NCI-H526 (cell line): ENCODE measurements at places on chromosomes 7 and 10.

- DNase-seq: no peak
Observed at GRCh38 chr10:87590705-87591588, 68.7 kb upstream of the PAPSS2 start.

DNA sequence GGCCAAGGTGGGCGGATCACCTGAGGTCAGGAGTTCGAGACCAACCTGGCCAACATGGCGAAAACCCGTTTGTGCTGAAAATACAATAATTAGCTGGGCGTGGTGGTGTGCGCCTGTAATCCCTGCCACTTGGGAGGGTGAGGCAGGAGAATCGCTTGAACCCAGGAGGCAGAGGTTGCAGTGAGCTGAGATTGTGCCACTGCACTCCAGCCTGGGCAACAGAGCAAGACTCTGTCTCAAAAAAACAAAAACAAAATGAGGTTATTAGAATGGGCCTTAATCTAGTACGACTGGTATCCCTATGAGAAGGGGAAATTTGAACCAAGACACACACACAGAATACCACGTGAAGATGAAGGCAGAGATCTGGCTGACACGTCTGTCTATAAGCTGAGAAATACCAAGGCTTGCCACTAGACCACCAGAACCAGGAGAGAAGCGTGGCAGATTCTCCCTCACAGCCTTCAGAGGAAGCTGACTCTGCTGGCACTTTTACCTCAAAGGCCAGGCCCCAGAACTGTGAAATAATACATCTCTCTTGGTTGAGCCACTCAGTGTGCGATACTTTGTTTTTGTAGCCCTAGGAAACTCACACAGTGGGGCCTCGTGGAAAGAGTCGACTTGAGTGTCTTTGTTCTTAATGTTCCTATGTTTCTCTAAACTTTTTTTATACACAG is 59.6 kb downstream of the TMEM209 start:
- no peak for DNase-seq

GRCh38 chr10:20381761-20382160 is 515.4 kb downstream of the NEBL start:
- no peak for DNase-seq

DNA sequence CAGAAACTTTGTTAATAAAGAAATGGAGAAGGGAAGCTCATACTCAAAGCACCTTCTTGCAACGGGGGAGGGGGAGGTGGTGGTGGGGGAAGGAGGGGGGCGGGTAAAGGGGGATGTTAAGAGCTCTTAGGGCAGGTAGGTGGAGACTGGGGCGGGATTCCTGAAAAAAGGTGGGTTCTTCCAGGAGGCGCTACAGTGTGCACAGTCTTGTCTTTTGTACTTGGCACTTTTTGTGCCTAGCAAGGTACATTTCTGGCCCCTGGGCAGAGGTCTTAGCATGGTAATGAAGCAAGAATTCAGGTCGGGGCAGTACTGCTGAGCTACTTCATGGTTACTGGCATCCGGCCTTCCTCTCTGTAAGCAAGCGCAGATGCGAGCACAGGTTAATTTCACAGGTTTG is 15.2 kb upstream of the LAMB4 start:
- no peak for DNase-seq

- DNase-seq: no peak
Observed at GRCh38 chr7:101521430-101521925, 107.6 kb downstream of the MYL10 start.

GRCh38 chr7:77327067-77327931 is 88.8 kb downstream of the GSAP start:
- no peak for DNase-seq

DNA sequence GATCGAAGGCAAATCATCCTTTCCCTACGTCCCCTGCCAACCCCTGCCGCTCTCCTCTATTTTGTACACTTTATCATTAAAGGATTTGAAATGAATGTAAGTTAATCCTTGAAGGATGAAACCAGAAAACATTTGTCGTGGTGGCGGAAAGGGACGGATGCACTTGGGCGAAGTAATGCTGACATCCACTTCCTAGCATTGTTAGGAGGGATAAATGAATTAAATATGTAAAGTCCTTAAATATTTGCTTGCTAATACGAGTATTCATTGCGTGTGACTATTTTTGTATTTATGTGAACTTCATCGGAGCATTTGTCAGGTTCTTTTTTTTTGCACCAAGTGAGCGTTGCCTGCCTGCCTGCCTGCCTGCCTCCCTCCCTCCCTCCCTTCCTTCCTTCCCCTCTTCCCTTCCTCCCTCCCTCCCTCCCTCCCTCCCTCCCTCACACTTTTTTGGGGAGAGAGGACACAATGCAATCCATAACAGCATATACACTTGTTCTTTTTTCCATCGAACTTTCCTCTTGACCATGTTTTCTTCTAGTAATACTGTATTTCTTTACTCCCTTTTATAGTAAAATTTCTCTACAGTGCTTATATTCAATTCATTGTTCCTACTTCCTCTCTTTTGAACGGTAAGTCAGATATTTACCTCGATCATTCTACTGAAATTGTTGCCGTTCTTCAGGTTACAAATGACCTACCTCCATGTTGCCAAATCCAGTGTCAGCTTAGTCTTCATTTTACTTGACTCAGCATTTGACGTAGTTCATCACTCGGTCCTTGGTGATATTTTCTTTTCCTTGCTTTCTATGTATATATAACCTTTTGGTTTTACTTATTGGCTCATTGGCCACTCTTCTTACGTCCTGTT is 831 bp downstream of the CCDC7 start:
- peak; percentile 54 for DNase-seq

DNA sequence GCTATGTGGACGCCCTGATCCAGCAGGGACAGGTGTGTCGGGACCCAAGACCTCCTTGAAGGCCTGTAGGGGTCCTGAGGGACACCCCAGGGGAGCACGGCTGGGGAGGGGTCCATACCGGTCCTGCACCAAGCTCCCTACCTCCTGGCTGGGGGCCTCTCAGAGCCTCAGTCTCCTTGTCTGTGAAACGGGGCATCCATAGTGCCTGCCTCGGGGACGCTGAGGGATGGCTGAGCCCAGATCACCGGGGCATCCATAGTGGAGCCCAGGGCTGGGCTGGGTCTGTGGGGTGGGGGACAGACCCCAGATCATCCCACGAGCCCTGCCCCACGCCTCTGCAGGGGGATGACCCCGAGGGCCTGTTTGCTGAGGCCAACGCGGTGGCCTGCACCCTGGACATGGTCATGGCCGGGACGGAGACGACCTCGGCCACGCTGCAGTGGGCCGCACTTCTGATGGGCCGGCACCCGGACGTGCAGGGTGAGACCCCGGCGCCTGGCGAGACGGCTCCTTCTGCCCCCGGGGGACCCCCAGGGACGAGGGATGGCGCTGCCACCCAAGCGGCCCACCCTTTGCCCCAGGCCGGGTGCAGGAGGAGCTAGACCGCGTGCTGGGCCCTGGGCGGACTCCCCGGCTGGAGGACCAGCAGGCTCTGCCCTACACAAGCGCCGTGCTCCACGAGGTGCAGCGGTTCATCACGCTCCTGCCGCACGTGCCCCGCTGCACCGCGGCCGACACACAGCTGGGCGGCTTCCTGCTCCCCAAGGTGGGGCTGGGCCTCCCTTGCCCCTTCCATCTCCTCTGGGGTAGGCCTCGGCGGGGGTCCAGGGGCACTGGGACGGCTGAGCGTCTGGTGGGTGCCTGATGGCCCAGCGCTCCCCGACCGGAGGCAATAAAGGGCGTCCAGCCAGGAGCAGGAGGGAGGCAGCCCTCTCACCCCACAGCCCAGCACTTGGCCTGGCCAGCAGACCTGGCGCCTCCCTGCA is 4.1 kb downstream of the CYP2W1 start:
- no peak for DNase-seq

- no peak for DNase-seq
Observed at GRCh38 chr7:28358423-28358868, 53.9 kb upstream of the CREB5 start.

DNA sequence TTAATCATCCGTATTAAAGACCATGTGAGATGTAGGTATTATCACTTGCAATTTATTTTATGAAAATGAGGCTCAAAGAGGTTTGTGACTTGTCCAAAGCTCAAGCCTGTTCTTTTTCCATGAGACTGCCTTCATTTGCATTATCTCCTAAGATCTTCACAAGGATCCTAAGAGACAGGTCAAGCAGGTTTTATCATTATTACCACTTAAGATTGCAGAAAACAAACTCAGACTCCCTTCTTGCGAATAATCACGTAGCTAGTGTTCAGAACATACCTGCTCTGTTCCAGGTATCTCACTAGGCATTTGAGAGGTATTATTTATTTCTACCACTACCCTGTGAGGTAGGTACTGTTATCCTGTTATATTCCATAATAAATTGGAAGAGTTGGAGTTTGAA is 64.8 kb downstream of the ZNRF2 start:
- peak; percentile 17 for DNase-seq

GRCh38 chr10:77177589-77177988 is 460.0 kb downstream of the KCNMA1 start:
- no peak for DNase-seq

DNA sequence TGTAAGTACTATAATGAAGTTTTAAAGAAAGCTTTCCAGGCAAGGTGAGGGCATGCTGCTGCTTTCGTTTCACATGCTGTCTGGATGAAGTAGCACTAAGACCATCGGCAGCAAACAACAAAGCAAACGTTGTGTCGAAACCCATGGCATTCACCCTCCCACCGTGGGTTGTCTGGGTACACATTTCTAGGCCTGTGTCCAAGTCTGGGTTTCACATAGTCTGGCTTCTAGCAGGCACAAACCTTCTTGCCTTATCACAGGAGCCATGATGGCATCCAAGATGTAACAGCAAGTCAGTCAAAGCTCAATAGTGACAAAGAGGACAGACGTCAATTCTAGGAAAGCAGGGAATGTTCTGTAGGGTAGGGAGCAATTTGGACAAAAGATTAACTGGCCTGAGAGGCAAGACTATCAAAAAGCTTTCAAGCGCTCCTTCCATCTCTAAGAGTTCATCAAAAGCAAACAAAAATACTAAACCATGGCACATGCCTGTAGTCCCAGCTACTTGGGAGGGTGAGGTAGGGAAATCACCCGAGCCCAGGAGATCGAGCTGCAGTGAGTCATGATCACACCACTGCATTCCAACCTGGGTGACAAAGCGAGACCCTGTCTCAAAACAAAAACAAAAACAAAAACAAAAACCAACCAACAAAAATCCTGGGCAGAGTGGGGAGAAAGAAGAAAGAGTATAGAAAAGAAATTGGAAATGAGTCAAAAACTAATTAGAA is 42.7 kb downstream of the PAXIP1 start:
- DNase-seq: no peak

DNA sequence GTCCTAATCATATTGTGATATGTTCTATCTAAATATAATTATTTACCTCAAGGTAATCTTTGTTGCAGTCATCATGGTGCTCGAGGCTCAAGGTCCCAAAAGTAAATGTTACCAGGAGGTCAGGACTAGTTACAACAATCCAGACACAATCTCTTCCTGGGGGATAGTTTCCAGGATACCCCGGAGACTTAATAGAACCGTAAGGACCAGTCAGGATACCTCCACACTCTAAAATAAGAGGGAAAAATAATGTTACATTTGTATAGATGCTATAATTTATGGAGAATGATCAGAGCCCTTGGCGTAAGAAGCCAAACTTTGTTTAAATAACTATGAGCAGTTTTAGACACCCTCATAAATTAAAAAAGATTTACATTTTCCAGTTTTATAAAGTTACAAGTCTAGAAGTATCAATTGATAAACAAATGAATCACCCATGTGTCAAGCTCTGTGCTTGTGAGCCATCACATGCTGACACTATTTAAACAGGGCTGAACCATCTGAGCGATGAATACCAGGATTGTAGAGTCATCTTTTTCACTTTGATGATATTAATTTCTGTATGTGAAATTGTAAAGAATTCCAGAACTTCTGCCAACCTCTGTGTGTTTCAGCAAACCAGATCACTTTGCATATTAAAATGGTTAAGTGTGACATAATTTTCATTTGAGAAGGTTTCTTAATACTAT is 41.3 kb downstream of the CUBN start:
- DNase-seq: no peak

DNA sequence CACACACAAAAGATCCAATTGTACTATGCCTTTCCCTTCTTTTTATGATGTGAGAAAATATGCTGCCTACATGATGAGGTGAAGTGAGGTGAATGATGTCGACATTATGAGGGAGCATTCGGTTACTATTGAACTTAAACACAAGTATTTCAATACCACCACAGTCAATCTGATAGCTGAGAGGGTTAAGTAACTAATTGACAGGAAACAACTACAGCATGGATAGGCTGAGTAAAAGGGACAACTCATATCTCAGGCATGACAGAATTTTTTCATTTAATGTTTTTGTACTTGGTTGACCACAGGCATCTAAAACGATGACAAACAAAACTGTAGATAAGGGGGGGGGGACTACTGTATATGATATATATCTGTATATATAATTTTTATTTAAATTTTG is 488.9 kb downstream of the SH2D4B start:
- no peak for DNase-seq

DNA sequence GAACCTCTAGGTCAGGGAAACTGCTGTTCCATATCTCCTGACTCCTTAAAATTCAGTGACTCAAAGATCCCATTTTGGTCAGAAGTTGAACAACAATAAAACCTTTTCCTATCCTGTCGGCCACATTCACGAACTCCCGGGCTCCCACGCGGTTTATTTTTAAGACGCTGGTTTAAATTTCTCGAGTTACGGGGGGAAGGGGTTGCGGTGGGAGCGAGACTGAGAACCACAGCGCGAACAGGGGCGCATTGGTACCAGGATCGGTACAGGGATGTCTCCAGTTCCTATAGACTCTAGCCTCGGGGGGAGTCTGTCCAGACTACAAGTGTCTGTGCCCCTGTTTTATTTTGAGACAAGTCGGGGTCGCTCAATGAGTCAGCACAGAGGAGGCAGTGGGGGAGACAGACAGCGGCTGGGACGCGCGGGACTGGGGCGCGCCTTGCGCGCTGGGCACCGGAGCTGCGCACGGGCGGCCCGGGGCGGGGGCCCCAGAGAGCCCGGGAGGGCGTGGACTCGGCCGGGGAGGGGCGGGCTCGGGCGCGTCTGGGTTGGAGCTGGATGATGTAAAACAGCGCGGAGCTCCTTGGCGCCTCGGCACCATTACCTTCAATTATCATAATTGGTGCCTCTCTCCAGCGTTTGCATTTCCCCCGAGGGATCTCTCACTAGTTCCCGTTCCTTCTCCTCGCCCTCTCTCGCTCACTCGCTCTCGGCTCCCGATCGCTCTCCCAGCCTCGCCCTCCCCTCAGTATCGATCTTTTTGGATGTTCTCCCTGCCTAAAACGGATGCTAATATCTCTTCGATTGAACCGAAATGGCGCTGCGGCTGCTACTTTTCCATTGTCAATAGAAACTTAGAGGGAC is 8.7 kb upstream of the BAMBI start:
- DNase-seq: no peak

DNA sequence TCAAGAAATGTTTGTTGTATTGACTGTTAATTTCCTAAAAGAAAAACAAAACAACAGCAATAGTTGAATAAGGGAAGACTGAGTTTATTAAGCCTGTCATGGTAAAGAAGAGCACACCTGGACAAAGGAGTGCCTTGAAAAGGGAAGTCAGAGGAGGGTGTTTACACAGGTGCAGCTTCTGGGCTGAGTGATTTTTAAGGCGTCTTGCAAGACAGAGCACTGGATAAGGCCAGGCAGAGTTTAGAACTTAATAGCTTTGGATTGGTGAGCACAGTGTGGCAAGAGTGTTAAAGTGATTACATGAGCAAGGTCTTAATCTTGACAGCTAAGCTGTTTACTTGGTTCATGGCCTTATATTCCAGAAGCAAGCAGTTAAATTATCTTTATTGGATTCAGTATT is 423.2 kb downstream of the CNTNAP2 start:
- no peak for DNase-seq
